ENCODE measurements at places on chromosomes 12 and 14. TPM values are rescaled to one million over a fixed set of nuclear protein-coding genes. Genes with fewer than 3 reads are reported as not detected.

The SLC25A21 gene
- 1.6 TPM for total RNA-seq

The GARIN6 gene
- not detected for total RNA-seq

The GNB3 gene
- 2.6 TPM for total RNA-seq

The CINP gene
- 40.2 TPM for total RNA-seq

The FITM1 gene
- total RNA-seq = 1.0 TPM

- DNase-seq = no peak
Measured at GRCh38 chr12:119915894-119916510, 38.9 kb upstream of the CIT start.

- no peak for DNase-seq
Measured at GRCh38 chr12:41211448-41211847, 23.3 kb downstream of the PDZRN4 start.

GRCh38 chr12:28086521-28087155, 103.6 kb upstream of the CCDC91 start:
- DNase-seq = no peak

DNA sequence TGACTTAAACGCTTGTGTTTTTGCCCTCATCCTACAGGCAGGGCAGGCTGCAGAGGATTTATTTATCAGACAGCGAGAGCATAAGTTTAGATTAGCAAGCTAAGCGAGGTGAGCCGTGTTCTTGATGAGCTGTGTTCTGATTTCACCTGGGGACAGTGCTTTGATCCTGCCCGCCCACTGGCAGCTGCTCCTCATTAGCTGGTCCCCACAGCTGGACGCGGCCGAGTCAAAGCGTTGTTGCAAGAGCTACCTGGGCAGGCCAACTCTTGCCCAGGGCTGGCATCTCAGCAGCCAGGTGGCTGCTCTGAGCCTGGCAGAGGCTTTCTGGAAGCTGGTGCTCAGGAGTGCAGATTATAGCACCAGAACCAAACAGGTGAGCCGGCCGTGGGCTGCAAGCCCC, 46.8 kb upstream of the BEGAIN start:
- no peak for DNase-seq

DNA sequence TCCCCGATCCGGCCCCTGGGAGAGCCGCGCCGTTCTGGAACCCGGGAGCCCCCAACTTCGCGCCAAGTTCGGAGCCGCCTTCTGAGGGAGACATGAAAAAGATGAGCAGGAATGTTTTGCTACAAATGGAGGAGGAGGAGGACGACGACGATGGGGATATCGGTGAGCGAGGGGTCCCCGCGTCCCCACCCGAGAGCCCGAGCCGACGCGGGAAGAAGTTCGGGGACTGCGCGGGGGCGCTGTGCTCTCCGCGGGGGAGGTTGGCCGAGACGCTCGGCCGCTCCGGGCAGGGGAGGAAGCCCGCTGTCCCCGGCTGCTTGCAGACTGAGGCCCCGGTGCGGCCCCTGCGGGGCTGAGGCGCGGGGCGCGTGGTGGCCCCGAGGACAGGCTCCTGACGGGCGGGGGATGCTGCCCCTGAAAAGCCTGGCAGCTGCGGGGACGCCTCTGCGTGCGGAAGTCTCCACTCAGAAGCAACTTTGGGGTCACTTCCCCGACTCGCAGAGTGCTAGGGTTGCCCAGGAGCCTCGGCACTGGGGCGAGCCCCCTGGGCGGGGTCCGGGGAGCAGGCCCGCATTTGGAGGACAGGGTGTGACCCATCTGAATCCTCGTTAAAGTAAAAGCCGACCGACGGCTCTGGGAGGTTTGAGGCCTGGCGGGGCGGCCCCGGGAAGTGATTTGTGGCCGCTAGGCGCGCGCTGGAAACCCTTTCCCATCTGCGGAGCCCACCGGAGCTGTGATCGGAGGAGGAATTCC, 511 bp downstream of the ANO6 start:
- DNase-seq = peak; percentile 70

DNA sequence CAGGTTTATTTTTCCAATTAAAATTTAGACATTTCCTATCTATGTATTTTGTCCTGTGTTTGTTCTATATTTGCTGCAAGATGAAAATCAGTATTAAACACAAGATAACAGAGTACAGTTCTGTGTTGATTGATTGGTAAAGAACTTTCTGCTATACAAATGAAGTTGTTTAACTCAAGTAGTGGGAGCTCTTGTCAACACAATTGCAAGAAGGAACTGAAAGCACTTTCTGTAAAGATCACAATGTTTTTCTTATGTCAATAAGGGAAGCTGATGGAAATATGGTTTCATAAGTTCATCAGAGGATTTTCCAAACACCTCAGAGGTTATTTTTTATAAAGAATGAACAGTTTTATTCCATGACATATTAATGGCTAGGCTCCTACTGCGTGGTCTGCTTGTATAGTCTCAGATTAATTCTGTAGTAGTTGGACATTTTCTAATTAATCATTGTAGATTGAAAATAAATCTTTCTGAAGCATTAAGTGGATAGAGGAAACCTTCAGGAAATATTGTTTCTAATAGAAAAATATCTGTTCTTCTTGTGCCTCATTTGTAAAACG, 379.5 kb downstream of the LRFN5 start:
- no peak for DNase-seq

GRCh38 chr12:26122681-26123481, 2.0 kb downstream of the BHLHE41 start:
- peak; percentile 62 for DNase-seq

GRCh38 chr12:30829876-30830275, 75.1 kb upstream of the CAPRIN2 start:
- DNase-seq = no peak

DNA sequence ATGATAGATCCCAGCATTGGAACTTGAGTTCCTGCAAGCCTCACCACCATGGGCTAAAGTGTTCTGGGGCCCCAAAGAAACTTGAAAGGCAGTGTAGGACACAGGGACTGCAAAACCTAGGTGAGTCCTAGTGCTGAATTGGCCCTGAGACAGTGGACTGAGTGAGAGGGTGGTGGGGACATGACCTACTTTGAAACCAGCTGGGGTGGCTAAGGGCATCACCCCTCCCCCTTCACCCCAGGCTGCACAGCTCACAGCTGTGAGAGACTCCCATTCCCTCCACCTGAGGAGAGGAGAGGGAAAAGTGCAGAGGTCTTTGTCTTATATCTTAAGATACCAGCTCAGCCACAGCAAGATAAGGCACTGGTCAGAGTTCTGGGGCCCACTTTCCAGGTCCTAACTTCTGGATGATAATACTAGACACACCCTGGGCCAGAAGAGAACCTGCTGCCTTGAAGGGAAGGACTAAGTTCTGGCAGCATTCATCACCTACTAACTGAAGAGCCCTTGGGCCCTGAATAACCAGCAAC, 62.5 kb downstream of the MAPKAPK5 start:
- DNase-seq = no peak

DNA sequence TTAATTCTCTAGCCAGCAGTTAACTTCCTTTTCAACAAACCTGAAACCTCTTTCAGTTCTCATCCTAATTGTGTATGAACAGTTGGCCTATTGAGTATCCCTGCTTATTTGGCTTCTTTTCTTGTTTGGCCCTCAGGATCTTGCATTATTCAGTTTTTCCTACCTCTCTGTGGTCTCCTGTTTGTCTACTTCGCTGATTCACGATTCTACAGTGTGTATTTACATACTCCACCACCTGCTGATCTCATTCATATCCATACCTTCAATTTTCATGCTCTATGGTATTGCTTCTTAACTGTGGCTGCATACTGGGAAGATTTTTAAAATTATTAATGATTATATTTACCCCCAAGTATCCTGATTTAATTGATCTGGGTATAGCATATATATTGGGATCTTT, 56.4 kb downstream of the RASSF9 start:
- no peak for DNase-seq

GRCh38 chr14:96710060-96710666, 87.0 kb upstream of the VRK1 start:
- DNase-seq = no peak

DNA sequence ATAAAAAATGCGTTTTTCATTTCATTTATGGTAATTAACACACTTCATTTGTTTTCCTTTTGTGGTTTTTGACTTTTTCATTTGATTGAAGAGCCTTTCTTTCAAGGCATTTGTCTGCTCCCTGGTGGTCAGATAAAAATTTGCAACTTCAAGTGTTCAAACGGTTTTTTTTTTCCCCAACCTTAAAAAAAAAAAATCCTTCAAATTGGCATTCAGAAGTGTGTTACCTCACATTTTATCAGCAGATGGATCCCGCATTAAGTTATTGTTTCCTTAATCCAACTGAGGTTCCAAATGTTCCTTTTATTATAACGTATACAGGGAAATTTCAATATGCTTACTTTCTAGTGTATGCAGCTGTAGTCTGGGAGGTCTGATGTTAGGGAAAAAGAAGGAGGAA, 47.2 kb downstream of the MYF5 start:
- peak; percentile 66 for DNase-seq

GRCh38 chr14:69528143-69528542, 43.6 kb downstream of the PLEKHD1 start:
- DNase-seq = no peak

GRCh38 chr12:12612358-12612757, 682 bp downstream of the CREBL2 start:
- DNase-seq = peak; percentile 40

Measured in hepatocyte (in vitro differentiated cells).